HFFc6 (cell line): ENCODE measurements at places on chromosomes 1 and 21. TPM values are rescaled to one million over a fixed set of nuclear protein-coding genes. Genes with fewer than 3 reads are reported as not detected.
A peak's percentile ranks its signal among the peaks of the same experiment; 100 is the strongest.

DNA sequence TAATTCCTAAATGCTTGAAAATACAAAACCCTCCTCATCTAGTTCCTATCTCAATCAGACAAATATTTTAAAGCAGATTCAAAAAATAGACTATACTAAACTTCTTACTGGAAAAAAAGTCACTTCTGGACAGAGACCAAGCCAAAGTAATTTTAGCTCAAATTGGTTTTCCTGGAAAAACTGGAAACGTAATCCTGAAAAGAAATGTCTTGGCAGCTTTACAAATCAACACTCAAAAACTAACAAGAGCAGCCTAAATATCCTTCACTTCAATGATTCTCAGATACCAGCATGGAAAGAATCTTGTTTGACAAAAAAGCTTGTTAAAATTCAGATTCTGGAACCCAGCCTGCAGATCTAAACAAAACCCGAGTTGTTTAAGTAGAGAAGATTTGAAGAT, 9.1 kb upstream of the GPR88 start:
- no peaks in the 10 kb centered on the region for H3K4me1 ChIP-seq
- H3K27ac ChIP-seq = no peak overlapping the region
- H3K4me3 ChIP-seq = no peak overlapping the region
- peaks cover 14% of the 10 kb centered on the region for H3K27me3 ChIP-seq
- H3K36me3 ChIP-seq = no peaks in the 10 kb centered on the region

DNA sequence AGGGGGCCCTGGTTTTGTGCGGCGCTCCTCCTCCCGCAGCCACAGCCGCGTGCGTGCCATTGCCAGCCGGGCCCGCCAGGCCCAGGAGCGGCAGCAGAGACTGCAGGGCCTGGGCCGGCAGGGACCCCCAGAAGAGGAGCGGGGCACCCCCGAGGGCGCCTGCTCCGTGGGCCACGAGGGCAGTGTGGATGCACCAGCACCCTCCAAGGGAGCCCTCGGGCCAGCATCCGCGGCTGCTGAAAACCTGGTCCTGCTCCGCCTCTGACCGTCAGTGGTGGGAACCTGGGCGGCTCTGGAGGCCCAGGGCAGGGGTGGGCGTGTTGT, 21.5 kb downstream of the PANK4 start:
- no peaks in the 10 kb centered on the region for H3K4me1 ChIP-seq
- H3K27me3 ChIP-seq = peaks cover 11% of the 10 kb centered on the region
- no peak overlapping the region for H3K4me3 ChIP-seq
- no peak overlapping the region for H3K27ac ChIP-seq
- H3K36me3 ChIP-seq = peaks cover 5% of the 10 kb centered on the region; the same call in 1 of the 2 replicates
- DNase-seq = no peak

DNA sequence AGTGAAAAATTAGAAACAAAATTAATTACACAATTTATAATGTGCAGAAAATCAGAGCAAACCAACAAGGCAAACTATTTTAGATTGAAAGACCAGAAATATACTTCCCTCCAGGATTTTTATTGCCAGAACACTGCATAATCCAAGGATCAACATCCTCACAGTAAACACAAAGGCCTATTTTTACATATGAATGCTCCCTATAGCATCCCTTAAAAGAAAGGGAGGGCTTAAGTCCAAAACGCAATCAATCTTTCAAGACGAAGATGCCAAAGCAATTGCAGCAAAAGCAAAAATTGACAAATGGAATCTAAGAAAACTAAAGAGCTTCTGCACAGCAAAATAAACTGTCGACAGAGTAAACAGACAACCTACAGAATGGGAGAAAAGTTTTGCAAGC, 18.6 kb upstream of the CHIA start:
- DNase-seq = no peak
- peaks cover 17% of the 10 kb centered on the region for H3K4me1 ChIP-seq
- H3K36me3 ChIP-seq = no peaks in the 10 kb centered on the region
- H3K4me3 ChIP-seq = no peak overlapping the region
- H3K27me3 ChIP-seq = peaks cover 35% of the 10 kb centered on the region

The ZNF697 gene
- total RNA-seq = 6.8 to 8.5 TPM (median 6.9 TPM) in 3 replicates

The MCOLN3 gene
- total RNA-seq = 0.26 TPM in 1 of 2 replicates, not detected in the other

- DNase-seq = no peak
- H3K4me3 ChIP-seq = peak overlapping the region; percentile 93
- H3K36me3 ChIP-seq = peaks cover 23% of the 10 kb centered on the region
- H3K4me1 ChIP-seq = peaks cover 50% of the 10 kb centered on the region
Measured at GRCh38 chr21:36321325-36322082, 1.5 kb downstream of the MORC3 start.

DNA sequence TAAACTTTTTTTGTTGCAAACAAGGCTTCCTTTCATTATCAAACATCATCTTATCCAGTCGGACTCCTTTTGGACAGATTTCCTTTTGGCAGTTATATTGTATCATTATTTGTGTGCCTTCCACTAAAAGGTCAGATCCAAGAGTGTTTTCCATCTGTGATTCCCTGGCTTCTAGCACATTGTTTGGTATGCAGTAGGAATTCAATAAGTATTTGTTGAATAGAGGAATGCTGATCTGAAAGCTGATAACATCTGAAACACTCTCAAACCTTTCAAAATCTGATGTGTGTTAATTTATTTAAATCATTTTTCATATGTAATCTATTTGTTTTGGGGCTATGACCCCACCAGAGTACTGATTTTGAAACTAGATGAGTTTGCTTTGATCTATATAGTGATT, 39.0 kb downstream of the NDC1 start:
- peak; percentile 9 for DNase-seq
- H3K36me3 ChIP-seq = peaks cover 29% of the 10 kb centered on the region; the same call in 1 of the 2 replicates
- peaks cover 14% of the 10 kb centered on the region for H3K4me1 ChIP-seq

DNA sequence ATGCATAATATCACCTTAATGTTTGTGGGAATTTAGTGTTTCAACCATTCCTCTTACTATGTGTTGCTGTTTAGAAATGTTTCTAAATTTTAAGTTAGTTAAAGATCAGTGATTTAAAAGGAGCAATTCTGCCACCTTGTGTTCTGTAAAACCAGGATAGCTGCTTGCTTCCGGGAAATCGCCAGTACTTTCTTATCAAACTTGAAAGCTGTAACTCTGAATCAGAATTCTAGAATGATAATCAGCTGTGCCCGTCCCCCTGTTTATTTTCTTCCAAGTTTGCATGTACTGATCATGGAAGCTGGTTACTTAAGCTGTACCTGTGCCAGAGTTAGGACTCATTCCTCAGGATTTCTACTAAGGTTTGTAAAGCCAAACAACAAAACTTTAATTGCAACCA, 656.4 kb downstream of the LTN1 start:
- H3K4me3 ChIP-seq = no peak overlapping the region
- peak; percentile 92 for DNase-seq

- H3K4me3 ChIP-seq = no peak overlapping the region
- peaks cover 47% of the 10 kb centered on the region for H3K27me3 ChIP-seq
- H3K27ac ChIP-seq = no peak overlapping the region
- DNase-seq = no peak
- H3K36me3 ChIP-seq = no peaks in the 10 kb centered on the region
- no peaks in the 10 kb centered on the region; the same call in 1 of the 2 replicates for H3K4me1 ChIP-seq
Measured at GRCh38 chr1:20079661-20080305, 9.8 kb downstream of the PLA2G5 start.

DNA sequence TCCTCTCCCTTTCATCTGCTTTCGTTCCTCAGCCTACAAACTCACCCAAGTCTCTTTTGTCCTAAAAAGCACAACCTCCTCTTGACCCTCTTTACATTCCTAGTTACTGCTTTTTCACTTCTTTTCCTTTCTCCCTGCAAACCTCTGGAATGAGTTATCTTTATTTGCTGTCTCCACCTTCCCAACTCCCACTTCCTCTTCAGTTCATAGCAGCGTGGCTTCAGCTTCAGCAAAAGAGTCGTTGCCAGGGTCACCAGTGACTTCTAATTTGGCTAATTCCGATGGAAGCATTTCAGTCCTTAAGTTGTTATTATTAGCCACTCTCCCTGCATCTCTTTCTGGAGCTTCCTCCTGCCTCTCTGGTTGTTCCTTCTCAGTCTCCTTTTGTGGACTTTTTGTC, 6.2 kb upstream of the TMEM54 start:
- H3K36me3 ChIP-seq = no peaks in the 10 kb centered on the region
- no peaks in the 10 kb centered on the region for H3K4me1 ChIP-seq
- no peak overlapping the region for H3K4me3 ChIP-seq
- no peak overlapping the region for H3K27ac ChIP-seq
- DNase-seq = peak; percentile 20

The HTR6 gene
- total RNA-seq = not detected in 3 replicates
